ENCODE measurements at places on chromosomes 3 and 15. TPM values are rescaled to one million over a fixed set of nuclear protein-coding genes. Genes with fewer than 3 reads are reported as not detected.

Gene ALS2CL
- 10.1 TPM for total RNA-seq

Gene P2RY12
- total RNA-seq, result not detected

Gene MESP2
- total RNA-seq, result not detected

Gene GP9
- total RNA-seq, result not detected

Gene COL6A5
- total RNA-seq, result not detected

Gene IL17RD
- total RNA-seq, result 0.97 TPM

Gene UROC1
- not detected for total RNA-seq

Gene LTK
- total RNA-seq, result 0.21 TPM

Gene RPP25
- total RNA-seq, result 13.7 TPM

Gene CCPG1
- 58.5 TPM for total RNA-seq

Gene TRIM42
- total RNA-seq, result not detected

Gene STRA6
- total RNA-seq, result not detected
